Esophagus squamous epithelium (tissue), 5 donors: ENCODE measurements at places on chromosomes 12 and 14.

GRCh38 chr14:21039585-21040369, 2.4 kb upstream of the RNASE7 start:
- no peak for DNase-seq

DNA sequence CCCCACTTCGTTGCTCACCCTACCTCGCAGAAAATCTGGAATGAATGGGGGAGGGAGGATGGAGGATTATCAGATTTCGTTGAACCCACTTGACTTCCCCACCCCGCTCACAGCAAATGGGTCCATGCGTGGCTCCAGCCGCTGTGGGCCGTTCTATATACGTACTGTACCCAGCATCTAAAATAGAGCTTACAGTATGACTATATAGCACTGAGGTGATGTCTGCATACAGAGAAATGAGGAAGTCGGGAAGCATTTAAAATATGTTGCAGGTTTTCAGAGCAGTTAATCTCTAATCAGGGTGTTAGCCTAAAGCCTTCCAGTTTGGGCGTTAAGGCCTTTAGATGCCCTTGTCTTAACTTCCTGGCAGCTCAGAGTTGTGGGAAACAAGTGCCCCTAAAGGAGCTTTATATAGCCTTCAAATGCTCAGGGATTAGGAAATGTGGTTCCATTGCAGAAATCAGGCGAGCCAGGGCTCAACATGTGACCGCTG, 1.4 kb downstream of the BICDL1 start:
- no peak for DNase-seq

GRCh38 chr14:21704338-21704737, 30.7 kb upstream of the OR4E1 start:
- DNase-seq: no peak

DNA sequence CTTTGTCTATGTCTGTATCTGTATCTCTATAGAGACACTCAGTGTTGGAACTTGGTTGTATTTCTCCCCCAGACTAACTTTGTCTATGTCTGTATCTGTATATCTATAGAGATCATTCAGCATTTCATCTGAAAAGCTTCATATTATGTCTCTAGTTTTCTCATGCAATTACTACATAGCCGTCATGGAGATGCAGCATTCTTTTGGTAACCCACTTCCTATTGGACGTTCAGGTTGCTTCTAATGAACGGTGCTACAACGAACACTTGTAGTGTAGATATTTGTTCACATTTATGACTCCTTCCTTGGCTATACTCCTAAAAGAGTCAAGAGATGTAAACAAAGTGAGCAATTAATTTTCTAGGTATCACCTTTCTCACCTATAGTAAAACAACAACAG, 81.5 kb upstream of the KCNA1 start:
- no peak for DNase-seq

DNA sequence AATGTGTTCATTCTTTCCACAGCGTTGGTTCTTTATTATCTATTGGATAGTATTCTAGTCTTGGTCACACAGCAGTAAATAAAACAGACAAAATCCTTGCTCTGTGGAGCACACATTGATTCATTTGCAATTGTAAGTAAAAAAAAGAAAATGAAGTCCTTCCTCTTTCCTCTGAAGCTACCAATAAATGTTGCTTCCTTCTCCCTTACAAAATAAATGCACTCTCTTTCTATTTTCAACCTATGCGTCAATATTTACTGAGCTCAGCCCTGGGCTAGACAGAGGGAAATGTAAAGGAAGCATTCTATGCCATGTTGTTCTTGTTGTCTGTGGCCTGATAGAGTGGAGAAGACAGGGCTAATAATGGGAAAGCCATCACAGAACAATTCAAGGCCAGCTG, 2.9 kb downstream of the ABHD12B start:
- no peak for DNase-seq

GRCh38 chr12:54428050-54429013, 9.3 kb upstream of the ITGA5 start:
- DNase-seq: no peak

- no peak for DNase-seq
Observed at GRCh38 chr12:112514926-112515642, 96.3 kb downstream of the PTPN11 start.

DNA sequence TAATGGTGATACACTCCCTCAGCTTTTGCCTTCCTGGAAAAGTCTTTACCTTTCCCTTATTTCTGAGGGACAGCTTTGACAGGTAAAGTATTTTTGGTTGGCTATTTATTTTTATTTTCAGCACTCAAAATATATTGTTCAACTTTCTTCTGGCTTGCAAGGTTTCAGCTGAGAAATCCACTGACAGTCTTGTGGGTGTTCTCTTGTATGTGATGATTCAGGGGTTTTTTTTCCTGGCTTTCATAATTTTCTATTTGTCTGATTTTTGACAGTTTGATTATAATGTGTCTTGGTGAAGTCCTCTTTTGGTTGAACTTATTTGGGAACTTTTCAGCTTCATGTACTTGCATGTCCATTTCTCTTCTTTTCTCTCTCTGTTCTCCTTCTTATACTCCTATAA, 73.7 kb upstream of the OTOGL start:
- no peak for DNase-seq

DNA sequence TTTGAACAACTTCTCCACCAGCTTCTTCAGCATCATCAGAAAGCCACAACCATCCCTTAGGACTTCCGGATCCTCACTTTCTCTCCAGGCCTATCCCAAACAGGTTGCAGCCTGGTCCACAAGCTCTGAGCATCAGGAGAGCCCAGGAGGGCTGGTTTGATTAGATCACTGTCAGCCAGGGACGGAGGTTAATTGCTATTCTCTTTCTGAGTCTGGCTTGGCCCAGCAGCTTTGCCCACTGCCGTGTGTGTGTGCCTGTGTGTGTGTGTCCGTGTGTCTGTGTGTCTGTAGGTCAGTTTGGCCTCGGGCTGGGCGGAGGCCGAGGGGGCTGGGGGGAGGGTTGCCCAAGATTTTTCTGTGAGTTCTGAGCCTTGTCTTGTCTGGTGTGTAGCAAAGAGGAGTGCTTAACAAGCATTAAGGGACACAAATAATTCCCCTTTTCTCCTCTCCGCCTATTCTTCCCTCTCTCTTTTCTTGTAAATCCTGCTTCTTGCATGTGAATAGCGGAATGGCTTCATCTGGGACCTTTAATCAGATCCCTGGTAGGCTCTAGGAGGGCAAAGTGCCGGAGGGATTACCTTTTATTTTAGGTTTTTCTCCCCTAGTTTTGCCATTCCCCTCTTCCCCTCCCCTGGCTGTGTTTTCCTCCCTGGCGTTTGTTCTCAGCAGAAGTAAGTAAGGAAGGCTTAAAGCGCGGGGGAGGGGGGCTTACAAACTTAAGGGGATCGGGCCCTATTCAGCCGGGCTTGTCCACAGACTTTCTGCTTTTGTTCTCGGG, 138.2 kb upstream of the LHX5 start:
- DNase-seq: no peak

DNA sequence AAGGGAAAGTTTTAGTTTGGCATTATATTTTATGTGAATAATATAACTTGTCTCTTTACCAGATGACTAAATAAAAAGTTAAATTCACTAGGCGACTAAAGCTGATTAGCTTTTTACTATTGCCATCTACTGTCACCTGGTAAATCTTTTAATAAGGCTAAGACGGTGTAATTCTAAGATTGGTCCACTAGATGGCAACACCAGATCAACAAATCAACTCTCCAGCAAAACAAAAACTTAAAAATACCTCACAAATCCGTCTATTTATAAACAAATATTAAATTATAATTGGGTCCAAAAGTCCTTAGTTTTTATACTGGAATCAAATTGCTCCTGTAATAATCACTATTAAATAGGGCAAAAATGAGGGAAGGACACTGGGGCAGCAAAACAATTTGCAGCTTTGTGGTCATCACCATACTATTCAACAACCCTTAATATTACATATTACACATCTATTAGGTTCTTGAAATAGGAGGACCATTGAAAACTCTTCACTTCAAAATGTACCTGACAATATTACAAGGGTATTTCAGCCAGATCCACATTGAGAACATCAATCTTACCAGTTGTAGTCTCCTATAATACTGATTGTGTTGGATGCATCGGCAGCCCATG, 47.9 kb downstream of the GALC start:
- no peak for DNase-seq

GRCh38 chr12:94649349-94650142, 811 bp downstream of the TMCC3 start:
- DNase-seq: no peak

DNA sequence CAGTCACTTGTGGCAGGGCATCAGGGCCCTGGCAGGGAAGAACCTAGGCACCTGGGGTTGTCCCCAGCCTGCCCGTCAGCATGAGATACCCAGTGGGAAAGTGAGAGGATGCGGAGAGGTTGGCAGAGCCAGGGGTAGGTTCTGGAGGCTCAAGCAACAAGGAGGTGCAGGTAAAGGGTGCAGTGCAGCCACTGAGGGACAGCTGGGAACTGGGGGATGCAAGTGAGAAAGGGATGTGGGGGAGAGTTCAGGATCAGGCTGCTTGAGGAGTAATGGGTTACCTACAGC, 18.7 kb downstream of the VASH1 start:
- no peak for DNase-seq

DNA sequence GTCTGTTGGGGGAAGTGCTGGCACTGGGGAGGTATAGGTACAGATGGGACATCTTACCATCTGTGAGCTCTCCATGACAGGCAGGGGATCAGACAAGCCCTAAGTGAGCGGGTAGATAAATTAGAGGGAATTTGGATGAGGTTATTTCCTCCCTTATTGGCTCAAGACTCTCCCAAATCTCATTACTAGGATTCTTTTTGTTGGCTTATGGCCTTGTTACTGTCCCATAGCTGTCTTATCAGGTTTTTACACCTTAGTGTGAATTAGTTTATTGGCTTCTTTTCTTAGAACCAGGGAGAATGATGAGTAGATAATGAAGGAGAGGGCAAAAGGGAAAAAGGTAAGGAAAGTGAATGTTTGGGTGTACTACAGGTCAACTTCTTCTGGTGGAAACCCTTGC, 191.1 kb upstream of the PRICKLE1 start:
- DNase-seq: no peak

DNA sequence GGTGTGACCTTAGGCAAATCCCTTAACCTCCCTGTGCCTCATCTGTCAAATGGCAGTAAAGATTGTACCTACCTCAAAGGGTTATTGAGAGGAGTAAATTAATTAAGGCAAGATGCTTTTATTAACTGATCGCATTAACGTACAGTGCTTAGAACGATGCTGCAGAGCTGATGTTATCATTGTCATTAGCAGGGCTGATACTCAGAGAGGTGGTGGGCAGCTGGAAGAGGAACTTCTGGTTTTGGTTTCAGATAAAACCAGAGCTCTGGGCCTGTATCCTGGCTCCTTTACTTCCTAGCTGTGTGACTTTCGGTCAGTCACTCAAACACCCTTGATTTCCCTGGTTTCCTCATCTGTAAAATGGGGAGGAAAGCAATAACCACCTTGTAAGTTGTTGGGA, 55.1 kb downstream of the CALM1 start:
- no peak for DNase-seq

- DNase-seq: no peak
Observed at GRCh38 chr12:31227401-31227981, 98.5 kb downstream of the SINHCAF start.

DNA sequence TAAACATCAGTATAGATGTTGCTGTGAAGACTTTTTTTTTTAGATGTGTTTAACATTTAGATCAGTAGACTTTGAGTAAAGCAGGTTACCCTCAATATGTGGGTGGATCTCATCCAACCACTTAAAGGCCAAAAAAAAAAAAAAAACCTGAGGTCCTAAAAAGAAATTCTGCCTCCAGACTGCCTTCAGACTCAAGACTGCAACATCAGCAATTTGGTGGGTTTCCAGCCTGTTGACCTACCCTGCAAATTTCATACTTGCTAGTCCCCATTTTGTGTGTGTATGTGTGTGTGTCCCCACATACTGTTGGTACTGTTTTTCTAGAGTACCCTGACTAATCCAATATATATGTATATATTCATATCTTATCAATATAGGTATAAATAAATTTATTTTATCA, 55.6 kb downstream of the OSBPL8 start:
- DNase-seq: no peak

GRCh38 chr12:43320281-43320680, 231.7 kb downstream of the ADAMTS20 start:
- DNase-seq: no peak

- DNase-seq: no peak
Observed at GRCh38 chr14:32737621-32738020, 201.1 kb upstream of the NPAS3 start.

GRCh38 chr12:7112041-7112440, 3.0 kb upstream of the C1RL start:
- no peak for DNase-seq

GRCh38 chr12:114682785-114683708, 928 bp downstream of the TBX3 start:
- no peak for DNase-seq

DNA sequence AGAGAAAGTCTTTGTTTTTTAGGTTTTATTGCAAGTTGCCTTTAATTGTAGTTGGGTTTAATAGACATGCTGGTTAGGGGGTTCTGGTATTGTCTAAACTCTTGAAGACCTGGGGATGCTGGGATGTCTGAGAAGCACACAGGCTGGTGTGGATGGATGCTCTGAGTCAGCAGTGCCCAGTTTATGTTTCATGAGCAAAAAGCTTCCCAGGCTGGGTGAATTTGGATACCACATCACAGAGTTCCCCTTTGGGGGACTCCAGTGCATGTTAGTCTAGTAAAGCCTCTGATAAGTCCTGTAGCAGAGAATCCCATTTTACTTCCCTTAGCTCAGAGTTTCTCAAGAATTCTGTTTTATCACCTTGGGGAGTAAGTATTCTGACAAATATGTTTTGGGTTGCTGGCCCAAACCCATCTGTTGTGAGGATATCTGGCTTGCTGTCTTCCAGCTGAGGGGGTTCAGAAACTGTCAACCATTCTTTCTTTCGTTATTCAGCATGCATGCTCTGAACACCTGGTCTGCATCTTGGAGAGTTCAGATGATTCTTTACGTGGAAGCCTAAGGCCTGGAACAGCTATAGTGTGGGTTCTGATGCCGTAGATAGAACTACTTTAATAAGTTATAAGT, 509.1 kb downstream of the VRK1 start:
- no peak for DNase-seq

- no peak for DNase-seq
Observed at GRCh38 chr14:21852061-21852664, 178.5 kb upstream of the OR4E1 start.

DNA sequence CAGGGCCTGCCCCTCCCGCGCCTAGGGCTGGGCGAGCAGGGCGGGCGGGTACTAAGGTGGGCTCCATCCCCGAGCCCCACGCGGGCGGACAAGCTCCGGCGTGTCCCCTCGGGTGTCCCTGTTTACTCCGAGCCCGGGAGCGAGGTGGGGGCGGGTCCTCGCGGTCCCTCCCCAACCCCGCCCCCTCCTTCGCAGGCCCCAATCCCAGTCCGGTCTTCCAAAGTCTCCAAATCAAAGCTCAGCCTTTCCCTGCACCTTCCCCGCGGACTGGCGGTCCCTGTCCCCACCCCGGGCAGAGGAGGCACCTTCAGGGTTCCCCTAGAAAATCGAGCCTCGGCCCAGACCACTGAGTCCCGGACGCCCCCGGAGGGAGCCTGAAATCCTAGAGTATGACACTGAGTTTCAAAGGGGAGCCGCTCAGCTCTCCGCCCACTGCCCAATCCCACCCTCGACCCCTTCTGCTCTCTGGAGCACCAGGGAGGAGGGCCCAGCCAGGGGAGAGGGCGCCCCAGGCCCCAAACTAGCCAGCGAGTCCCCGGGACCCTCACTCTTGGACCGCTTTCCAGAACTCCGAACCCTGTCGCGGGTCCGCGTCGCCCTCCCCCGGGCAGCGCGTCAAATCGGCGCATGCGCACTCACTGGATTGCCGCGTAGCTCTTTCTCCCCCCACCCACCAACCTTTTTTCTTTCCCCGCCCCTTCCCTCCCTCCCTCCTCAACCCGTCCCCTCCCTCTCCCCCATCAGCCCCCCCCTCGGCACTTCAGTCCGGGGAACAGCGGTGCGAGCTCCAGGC, at the start of gene LRP1:
Gene LRP1 (plus strand): TSS at position 758 of the 793 bp plus-strand sequence. CDS start 482 bp downstream, outside the sequence.
- no peak for DNase-seq
